ENCODE measurements at places on chromosomes 13 and 19.

GRCh38 chr19:44371815-44372480 lies 15.5 kb upstream of the ZNF112 start:
- DNase-seq = no peak

DNA sequence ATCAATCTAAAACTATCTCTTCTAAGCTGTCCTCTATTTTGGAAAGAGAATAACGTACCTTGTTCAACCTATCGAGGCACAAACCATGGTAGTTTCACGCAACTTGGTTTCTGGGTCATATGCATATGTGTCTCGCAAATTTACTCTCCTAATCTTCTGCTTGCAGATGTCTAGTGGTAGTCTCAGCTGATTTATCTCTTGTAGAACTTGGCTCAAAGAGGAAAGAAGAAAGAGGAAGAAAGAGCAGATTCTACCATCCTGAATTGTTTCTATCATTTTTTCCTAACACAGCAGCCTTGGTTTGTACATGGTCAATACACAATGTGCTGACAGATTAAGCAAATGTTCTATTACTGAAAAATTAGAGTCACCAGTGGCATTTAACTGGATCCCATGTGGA lies 282.3 kb downstream of the SPRY2 start:
- DNase-seq = no peak

DNA sequence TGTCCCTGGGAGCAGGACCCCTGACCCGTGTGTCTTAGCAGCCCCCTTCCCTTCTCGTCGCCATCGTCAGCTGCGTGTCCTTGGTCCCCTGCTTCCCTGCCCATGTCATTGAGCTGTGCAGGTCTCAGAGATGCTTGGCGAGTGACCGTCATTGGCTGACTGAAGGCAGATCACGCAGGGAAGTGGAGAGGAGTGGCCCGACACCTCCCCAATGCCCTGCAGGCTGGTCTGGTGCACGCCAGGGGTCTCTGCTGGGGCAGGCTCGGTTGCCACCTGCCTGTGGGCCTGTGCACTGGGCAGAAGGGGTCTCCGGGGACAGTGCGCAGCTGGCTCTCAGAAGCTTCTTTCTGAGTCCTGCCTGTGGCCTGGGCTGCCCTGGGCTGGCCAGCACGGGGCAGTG lies 6.2 kb downstream of the GNA11 start:
- no peak for DNase-seq

DNA sequence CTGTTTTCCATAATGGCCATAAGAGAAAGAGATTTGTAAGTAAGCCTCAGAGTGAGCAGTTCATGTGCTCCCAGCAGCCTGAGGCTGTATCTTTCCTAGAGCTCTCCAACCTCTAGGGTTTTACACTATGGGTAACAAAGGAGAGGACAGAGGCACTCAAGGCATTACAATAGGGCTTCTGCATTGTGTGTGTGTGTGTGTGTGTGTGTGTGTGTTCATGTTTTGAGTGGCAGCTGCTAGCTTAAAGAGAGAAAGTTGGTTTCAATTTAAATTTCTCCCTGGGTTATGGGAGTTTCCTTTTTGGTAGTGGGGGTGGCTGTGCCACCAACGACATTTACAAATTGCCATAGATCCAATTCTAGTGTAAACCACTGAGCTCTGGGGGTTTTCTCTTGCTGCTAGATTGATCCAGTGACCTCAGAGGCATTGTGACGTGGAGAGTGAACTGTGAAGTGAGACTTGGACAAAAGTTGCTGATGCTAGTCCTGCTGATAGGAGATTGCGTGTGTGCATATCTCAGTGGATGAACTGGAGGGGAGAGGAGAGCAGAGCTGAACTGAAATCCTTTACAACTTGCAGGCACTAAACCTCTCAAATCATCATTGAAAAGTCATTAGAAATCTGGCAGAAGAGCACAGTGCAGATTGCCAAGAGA lies 67.2 kb upstream of the OLFM4 start:
- DNase-seq = no peak

DNA sequence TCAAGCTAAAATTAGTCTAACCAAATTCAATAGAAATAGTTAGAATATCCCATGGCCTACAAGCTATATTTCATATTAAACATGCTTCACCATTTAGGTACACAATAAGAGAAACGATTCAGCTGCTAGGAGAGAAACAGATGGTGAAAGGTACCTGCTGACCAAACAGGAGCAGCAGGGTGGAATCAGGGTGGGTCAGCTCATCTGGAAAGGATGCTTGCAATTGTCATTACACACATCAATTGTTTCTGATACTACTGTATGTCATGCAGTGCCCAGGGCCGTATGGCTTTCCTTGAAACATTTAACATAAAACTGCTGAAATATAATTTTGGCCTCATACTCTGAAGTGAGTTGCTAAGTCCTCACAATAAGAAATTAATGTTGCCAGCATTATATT lies 776.0 kb downstream of the DACH1 start:
- no peak for DNase-seq
